ENCODE measurements at places on chromosomes 3 and 15.

DNA sequence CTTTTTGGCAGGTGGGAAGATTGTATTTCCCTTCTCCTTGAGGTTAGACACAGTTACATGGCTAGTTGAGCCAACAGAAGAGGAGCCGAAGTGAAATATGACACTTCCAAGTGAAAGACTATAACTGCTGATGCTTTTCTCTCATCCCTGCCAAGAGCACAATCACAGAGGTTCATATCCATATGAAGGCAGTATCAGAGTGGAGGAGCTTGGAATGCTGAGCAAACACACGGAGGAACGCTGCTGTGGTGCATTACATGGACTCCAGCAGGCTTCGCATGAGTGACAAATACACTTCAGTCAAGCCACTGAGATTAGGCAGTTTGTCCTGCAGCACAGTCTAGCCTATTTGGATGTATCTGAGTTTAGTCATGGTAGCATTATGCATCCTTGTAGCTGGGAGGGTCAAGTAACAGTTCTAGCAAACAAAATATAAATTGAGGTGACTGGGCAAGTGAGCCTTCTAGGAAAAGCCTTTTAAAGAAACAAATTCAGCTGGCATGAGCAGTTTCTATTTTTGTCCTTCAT lies 5.4 kb downstream of the IQCF6 start:
- no peak for DNase-seq

DNA sequence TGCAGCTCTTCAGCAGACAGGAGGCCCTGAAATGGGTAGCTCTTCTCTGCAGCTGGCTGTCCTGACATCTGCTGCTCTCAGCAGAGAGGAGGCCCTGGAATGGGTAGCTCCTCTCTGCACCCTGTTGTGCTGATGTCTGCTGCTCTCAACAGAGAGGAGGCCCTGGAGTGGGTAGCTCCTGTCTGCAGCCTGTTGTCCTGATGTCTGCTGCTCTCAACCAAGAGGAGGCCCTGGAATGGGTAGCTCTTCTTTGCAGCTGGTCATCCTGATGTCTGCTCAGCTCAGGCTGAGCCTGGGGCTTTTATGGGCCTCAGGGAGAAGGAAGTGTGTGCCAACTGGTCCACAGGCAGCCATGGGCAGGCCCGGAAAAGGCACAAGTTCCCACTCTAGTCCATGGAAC lies 66.6 kb downstream of the PIK3CB start:
- no peak for DNase-seq

DNA sequence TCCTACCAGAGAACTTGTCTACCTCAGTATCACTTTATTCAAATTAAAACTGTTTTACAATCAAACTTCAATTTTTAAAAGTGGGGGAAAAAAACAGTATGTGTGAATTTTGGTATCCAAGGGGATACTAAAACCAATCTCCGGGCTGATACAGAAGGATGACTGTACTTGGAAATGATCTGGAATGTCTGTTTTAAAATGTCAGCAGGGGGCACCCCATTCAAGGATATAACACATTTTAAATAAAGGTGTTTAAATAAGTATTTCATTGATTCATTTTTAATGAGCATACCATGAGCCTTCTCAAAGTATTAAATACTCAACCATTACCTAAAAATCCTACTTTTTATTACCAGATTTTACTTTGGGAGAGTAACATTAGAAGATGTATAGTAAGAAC lies 67.9 kb downstream of the ULK4 start:
- no peak for DNase-seq

DNA sequence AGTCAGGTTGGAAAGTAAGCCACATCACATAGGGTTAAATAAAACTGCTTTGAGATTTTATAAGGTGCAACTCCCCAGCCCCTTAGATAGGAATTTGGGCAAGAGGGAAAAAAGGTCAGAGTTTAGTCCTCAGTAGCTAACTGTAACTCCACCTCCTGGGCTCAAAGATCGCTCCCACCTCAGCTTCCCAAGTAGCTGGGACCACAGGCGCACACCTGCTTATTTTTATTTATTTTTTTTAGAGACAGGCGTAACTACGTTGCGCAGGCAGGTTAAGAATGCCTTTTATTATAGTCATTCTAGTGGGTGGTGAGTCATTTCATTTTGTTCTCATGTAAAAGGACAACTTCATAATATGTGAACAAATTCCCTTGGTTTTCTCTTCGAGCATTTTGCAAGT lies 14.7 kb downstream of the TM2D3 start:
- no peak for DNase-seq

DNA sequence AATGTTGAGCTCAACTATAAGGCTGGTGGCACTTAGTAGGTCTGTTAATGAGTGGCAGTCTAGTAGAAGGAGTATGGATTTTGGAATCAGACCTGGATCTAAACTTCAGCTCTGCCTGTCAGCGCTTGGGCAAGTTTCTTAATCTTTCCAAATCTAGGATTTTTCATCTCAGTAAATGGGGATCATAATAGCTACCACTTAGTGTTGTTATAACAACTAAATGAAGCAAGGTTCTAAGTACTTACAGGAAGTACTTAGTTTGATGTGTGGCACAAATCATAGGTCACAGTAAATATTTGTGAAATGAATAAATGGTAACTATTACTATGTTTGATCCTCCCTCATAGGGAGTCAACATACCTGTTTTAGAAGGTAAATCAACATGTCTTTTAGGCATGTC lies 31.4 kb downstream of the SLC49A4 start:
- DNase-seq, result no peak

GRCh38 chr3:172096881-172097420 lies 57.6 kb downstream of the FNDC3B start:
- peak; percentile 33 for DNase-seq

DNA sequence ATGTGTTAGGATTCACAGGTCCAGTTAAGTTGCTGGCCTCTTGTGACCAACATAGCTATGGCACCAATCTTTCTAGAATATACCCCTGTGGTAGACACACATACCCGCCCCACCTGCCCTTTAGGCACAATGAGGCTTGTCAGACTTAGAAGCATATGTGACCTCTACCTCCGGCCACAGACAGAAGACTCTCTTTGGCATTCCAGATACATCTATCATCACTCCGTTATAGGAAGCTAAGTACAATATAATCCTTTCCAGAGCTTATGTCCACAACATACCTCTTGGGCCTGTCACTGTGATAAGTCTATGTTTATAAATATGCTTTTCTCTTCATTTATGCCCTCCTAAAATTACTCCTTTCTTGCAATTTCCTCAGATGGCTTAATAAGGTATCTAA lies 39.8 kb downstream of the CD47 start:
- DNase-seq, result no peak

DNA sequence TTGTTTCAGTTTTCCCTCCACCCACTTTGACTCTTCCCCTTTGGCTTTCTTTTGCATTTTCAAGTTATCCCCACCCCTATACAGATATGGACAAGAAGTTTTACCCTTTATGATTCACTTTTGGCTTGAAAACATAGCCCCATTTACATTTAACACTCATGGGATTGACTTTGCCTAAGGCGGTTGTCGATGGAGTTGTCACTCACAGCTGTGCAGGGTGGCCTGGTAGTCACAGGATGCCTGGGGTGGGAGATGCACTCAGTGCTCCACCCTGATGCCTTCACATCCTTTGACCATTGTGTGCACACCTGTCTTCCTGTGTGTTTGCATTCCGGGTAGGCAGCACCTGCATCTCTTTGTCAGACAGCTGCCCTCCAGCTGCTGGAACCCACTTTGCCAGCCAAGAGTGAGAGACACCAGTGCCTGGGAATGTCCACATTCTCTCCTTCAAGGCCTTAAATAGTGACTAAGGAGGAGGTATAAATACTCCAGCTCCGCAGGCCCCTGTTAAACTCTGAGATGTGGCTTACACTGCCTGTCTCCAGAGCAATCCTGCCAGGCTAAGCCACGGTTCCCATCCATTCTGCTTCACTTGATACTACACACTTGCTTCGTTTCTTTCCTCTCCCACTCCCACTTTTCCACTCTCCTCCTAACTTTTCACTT lies 191.5 kb upstream of the SLC24A5 start:
- DNase-seq, result no peak

DNA sequence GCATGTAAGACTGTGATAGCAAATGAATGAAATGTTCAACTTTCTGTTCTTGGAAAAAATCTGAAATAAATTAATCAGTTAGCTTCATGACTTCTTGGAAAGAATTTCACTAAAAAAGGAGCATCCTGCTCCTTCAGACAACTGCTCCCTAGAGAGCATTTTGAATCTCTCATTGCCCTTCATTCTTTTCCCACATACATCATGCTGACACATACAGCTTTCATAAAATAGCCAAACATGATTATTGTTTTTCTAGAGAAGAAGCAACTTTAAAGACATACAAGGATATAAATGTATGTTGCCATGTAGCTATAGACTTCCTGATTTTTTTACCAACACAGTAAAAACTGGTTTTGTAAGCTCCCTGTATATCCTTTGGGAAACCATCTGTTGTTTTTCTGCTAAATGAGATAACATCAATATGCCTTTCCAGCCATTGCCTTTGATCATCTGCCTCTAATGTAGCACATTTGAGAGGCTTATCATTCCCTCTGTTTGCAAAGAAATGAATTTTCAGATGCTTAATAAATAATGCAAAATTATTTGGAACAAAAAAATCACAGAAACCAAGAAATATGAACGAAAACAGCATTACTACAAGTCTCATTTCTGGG lies 248.2 kb upstream of the GPR149 start:
- DNase-seq, result no peak

- DNase-seq, result no peak
Measured at GRCh38 chr15:80217327-80217900, 34.6 kb downstream of the CTXND1 start.

Measured in GM04503 (cell line).